ENCODE measurements at places on chromosomes 4 and X.
A peak's percentile ranks its signal among the peaks of the same experiment; 100 is the strongest.

GRCh38 chr4:126386512-126386911, 1071.8 kb downstream of the FAT4 start:
- no peak for DNase-seq

GRCh38 chr4:180539284-180539683, 1703.9 kb upstream of the TENM3 start:
- DNase-seq = no peak

DNA sequence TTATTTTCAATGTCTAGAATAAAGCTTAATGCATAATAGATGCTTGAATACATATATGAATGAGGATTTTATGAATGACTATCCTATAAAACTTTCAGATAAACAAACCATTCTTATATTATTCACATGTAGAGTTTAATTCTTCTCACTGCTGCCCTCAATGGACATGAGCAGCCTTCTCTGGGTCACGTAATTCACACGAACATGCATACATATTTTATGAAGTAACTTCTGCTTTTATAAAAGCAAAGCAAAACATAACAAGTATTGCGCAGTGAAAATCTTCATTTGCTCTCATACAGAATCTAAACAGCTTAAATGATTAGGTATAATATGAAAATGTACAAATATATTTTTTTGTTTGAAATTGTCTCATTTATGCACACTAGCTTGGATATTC, 116.7 kb downstream of the TMA16 start:
- DNase-seq = no peak

DNA sequence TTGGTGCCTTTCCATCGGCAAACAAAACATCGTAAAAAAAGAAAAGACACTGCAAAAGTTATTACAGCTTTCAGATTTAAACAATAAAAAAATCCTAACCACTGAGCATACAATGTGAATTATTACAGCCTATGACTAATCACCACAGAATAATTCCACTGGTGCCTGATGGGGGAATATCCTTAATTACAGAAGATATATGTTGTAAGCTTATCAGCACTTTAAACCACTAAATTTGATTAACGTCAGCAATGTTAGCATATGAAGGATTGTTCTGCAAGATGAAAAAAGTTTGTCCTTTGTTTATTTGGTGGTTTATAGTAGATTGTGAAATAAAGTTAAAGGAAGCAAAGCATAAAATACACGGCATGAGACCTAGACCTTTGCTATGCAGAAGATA, 210.2 kb upstream of the ADAMTS3 start:
- DNase-seq = no peak

DNA sequence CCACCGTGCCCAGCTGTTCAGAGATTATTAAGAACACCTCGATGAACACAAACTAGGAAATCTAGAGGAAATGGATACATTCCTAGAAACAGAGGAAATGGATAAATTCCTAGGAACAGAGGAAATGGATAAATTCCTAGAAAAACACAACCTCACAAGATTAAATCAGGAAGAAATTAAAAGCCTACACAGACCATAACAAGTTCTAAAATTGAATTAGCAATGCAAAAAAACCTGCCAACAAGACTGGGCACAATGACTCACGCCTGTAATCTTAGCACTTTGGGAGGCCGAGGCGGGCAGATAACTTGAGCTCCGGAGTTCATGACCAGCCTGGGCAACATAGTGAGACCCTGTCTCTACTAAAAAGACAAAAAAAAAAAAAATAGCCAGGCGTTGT, 13.1 kb upstream of the IDS start:
- DNase-seq = no peak

GRCh38 chr4:8775121-8775520, 96.5 kb downstream of the HMX1 start:
- no peak for DNase-seq

DNA sequence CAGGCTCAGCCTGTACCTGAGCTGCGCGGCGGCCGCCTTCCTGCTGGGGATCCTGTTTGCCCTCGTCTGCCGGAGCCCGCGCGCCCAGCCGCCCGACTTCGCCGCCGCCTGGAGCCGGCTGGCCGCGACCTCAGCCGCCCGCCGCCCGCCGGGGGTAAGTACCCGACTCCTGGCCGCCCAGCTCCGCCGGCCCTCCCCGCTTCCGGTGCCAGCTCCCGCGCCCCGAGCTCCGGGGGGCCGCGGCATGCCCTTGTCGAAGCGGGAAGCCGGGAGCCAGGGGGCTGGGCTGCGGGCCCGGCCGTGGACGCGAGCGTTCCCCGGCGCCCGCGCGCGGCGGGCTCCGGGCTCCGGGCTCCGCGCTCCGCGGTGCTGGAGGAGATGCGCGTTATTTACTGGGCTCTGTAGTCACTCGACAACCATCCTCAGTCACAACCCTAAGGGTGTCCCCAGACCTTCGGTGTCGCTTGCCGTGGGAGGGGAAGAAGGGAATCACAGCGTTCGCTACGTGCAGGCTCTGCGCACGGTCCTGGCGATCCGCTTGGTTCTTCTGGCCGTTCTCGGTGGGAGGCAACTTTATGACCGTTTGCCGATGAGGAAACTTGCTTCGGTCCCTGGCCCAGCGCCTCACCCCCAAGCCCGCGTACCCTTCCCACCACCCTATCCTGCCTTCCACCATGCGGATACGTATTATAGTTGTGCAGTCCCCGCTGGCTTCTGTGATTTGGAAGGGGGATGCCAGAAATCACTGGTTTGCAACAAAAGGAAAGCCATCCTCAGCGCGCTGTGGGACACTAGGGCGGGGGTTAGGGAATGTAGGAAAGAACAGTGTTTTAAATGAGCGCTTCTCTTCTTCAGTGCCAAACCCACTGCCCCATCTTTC, 944 bp downstream of the SNX25 start:
- peak; percentile 27 for DNase-seq

DNA sequence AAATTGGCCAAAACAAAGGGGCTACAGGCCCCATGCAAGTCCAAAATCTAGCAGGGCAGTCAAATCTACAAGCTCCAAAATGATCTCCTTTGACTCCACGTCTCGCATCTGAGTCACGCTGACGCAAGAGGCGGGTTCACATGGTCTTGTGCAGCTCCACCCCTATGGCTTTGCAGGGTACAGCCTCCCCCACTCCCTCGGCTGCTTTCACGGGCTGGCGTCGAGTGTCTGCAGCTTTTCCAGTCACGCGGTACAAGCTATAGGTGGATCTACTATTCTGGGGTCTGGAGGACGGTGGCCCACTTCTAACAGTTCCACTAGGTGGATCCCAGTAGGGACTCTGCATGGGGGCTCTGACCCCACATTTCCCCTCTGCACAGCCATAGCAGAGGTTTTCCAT, 99.2 kb upstream of the KCNIP4 start:
- DNase-seq = no peak

DNA sequence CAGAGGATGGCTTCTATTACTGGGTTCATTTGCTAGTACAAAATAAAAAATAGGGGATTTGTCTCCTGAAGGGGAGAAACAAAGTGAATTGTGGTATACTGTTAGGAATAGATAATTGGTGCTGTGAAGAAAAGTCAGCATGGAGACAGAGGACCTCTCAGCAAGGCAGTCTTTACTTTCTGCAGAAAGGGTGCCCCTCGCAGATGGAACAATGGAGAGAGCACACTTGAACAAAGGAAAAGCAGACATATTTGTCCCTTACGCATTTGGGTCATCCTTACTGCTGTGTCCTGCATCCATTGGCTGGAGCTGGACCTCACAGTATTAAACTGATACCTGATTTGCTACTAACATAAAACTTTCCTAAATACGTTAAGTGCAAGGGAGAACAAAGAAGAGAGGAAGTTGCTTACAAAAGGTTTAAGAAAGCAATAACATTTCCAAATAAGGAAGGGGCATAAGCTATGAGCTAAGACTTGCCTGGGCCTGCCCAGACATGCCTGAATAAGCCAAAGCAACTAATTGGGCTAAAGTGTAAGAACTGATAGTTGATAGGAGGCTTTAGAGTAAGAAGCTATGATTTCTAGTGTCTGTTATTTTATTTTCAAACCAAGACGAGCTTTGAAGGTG, 83.8 kb downstream of the CCKAR start:
- DNase-seq = no peak

DNA sequence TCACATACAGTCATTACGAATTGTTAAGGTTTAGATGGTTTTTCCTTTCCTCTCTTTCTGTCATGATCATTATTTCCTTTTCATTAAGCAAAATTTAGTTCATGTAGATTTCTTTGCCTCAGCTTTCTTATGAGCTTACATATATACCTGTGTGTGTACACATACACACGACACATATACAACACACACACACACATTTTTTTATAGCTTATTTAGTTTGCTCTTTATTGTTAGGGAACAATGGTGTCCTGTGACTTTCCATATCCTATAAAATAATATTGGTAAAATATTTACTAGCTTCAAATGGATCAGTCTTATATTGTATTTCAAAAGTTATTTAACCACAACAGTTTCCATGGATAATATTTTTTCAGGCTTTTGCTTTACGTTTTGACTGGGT, 840.7 kb downstream of the PCDH18 start:
- no peak for DNase-seq

DNA sequence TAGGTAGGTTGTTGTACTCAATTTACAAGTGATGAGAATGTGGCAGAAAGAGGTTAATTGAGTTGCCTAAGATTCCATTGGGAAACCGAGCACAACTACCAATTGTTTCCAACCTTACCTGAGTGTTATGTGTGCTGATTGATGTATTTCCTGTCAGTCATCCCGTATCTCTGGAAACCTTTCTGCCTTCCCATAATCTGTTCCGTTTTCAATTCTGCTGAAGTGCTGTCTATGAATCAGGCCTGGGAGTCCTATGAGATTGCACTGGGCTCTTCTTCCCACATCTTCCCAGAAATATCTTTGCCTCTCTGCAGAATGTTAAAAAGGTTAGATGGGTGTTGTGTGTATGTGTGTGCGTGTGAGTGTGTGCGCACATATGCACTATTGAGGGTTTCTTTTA, 229.5 kb upstream of the ANXA3 start:
- no peak for DNase-seq

DNA sequence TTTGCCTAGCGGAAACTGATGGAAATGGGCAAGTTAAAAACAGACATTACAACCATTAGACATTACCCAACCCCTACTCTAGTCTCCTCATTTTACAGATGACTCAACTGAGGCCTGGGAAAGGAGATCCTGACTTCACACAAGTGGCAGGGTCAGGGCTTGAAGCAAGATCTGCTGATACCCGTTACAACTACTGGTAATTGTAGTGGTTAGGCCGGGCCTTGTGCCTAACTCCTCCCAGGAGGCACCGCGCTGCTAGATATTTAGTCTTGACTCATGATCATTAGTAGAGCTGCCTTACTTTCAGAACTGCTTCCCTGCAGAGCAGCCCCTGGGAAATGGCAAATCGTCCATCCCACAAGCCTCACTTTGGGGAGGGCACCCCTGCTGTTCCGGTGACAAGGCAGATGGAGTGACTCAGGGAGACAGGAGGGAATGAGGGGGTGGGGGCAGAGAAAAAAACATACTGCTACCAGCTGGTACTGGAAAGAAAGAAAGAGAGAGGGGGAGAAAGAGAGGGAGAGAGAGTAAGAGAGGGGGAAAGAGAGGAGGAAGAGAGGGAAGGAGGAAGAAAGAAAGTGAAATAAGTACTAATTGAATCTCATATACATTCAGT, 12.2 kb downstream of the ARHGEF6 start:
- DNase-seq = peak; percentile 44

GRCh38 chrX:10800796-10801195, 180.4 kb upstream of the MID1 start:
- no peak for DNase-seq

DNA sequence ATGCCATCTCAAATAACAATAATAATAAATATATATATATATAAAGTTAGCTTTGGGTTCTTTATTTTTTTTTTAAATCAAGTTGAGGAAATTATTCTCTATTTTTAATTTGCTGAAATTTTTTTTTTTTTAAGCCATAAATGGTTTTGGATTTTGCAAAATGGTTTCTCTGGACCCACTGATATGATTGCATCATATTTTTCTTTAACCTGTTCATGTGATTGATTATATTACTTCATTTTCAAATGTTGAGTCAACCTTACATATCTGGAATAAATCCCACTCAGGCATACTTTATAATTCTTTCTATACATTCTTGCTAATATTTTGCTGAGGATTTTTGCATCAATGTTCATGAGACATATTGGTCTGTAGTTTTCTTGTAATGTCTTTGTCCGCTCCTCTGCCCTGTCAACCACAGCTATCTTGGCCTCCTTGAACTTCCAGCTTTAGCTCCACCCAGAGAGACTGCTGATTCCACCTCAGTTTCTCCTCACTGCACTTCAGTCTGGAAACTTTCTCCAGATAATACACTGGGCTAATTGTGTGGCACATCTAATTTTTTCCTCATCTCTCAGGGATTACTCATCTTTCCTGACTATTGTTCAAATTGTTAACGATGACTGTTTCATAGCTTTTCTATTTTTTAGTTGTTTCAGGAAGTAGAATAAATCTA, 160.9 kb upstream of the GIMD1 start:
- DNase-seq = no peak

GRCh38 chrX:104833401-104833800, 267.4 kb downstream of the IL1RAPL2 start:
- no peak for DNase-seq

GRCh38 chrX:119539872-119540271, 25.3 kb downstream of the STEEP1 start:
- no peak for DNase-seq

DNA sequence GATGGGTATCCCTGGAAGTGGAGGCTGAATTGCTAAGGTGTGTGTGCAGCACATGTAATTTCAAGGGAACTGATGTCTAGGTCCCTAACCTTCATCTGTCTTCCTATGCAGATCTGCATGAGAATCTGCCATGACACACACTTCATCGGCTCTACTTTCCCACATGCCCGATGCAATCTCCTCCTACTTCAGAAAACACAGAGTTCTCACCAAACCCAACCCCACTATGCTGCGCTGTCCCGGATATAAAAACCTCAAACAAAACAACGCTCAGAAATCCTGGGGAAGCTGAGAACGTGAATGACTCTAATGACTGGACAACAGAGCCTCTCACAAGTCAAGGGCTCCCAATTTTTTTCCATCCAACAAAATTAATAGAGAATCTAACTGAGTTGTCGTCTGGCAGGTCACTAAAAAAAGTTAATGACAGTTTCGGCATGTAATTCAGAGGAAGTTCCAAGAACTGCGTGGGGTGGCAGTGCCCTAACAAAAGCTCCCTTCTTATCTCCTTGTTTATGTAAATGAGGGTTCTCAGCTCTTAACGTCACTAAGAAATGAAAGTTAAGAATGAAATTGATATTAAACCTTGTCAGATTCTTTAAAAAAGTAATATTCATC, 39.0 kb downstream of the STX18 start:
- peak; percentile 8 for DNase-seq

- DNase-seq = no peak
Measured at GRCh38 chr4:130722361-130722760, 1626.4 kb downstream of the C4orf33 start.
